Hepatic stellate cell (primary cell): ENCODE measurements at places on chromosomes 13 and 19.

DNA sequence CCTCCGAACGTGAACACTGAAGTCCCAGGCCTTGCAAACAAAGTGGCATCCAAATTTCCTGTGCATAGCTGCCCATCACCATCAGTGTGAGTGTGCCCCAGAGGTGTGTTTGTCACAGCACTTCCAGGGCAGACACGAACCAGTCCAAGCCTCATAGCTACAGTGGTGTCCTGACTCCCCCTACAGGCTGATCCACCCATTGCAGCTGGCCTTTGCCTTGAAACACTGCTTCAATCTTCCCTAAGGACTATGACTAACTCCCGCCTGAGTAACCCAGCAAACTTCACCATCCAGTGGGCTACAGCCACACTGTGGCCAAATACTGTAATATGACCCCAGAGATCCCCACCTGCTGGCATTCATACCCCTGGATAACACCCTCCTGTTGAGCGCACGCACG lies 3.9 kb downstream of the ZNF266 start:
- DNase-seq, result peak; percentile 29

DNA sequence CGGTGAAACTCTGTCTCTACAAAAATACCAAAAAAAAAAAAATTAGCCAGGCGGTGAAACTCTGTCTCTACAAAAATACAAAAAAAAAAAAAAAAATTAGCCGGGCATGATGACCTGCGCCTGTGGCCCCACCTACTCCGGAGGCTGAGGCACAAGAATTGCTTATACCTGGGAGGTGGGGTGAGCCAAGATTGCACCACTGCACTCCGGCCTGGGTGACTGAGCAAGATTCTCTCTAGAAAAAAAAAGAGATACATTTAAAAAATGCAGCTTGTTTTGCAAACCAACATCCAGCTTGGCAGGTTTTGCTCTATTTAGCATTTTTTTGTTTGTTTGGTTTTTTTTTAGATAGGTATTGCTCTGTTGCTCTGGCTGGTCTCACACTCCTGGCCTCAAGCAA lies 6.7 kb upstream of the PGPEP1 start:
- no peak for DNase-seq

- no peak for DNase-seq
Observed at GRCh38 chr19:19209372-19209771, 2.4 kb upstream of the NCAN start.

- DNase-seq, result no peak
Observed at GRCh38 chr13:24040835-24041234, 119.7 kb upstream of the SPATA13 start.

DNA sequence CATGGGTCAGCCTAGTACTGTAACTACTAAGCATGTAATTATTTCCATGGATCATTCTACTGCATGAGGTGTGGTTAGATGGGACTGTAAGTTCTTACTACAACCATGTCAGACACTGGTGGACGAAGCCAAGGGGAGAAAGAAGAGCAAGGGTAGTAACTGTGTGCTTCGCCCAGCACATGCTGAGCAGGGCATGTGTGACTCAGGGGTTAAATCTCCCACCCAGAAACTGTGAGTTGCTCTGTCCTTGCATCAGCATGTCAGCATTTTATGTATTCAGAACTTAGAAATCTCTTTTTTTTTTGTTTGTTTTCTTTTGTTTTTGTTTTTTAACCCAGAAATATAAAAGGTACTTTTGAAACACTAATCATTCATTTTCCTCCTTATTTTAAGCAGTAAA lies 436.6 kb upstream of the KLF12 start:
- DNase-seq, result no peak

- DNase-seq, result no peak
Observed at GRCh38 chr19:28971513-28971912, 241.4 kb downstream of the UQCRFS1 start.

- DNase-seq, result peak; percentile 73
Observed at GRCh38 chr13:93227878-93228642, 1.5 kb downstream of the GPC6 start.

GRCh38 chr13:45055902-45056648 lies 64.2 kb upstream of the GTF2F2 start:
- DNase-seq, result no peak

- no peak for DNase-seq
Observed at GRCh38 chr13:84303035-84303434, 420.8 kb upstream of the SLITRK1 start.

GRCh38 chr19:13063461-13064091 lies 39.1 kb downstream of the LYL1 start:
- DNase-seq, result no peak

GRCh38 chr13:95121516-95121915 lies 179.7 kb downstream of the ABCC4 start:
- DNase-seq, result no peak

GRCh38 chr19:15976836-15977689 lies 28.3 kb downstream of the OR10H4 start:
- no peak for DNase-seq

GRCh38 chr13:104750377-104750776 lies 1684.2 kb upstream of the SLC10A2 start:
- no peak for DNase-seq

GRCh38 chr13:90594681-90595080 lies 752.8 kb upstream of the MIR17HG start:
- DNase-seq, result no peak

DNA sequence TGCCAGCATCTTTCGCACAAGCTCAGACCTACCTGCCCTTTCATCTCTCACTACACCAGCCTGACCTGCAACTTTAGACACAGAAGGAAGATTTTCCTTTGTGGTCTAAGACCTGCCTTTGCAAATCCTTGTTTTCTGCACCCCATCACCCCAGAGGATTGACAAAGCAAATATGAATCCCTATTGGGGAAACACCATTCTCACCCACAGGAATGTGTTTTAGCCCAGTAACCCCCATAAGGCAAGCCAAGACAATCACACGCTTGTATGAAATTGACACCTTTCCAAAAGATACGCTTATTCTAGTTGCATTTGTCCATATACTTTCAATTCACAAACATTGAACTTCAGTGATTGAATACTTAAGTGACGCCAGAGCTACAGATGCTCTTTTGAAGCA lies 55.7 kb downstream of the SPATA13 start:
- no peak for DNase-seq

DNA sequence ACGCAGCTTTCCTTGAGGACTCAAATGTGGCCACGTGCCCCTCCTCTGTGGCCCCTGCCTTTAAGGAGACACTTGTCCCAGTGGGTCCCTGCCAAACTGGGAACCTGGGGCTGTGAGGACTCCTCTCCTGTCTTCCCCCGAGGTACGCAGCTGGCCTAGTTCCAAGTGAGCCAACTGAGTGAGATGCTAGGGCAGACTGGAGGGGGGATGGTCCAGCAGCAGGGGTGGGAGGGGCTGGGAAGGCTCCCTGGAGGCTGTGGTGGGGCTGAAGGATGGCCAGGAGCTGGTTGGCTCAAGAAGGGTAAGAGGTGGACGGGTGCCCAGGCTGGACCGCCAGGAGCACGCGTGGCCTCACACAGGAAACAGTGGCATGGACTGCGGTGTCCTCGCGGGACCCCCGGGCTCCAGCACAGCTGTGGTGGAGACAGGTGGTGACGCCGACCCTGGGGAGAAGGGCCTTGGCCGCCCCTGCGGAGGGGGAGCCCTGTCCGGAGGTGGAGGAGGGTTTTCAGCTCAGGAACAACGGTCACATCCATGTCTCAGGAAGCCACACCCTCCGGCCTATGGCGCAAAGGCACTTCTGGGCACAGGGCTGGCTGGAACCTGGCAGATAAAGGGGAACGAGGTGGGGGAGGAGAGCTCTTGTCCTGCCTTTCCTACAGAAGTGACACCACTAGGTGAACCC lies 45.8 kb downstream of the MLLT1 start:
- DNase-seq, result no peak

DNA sequence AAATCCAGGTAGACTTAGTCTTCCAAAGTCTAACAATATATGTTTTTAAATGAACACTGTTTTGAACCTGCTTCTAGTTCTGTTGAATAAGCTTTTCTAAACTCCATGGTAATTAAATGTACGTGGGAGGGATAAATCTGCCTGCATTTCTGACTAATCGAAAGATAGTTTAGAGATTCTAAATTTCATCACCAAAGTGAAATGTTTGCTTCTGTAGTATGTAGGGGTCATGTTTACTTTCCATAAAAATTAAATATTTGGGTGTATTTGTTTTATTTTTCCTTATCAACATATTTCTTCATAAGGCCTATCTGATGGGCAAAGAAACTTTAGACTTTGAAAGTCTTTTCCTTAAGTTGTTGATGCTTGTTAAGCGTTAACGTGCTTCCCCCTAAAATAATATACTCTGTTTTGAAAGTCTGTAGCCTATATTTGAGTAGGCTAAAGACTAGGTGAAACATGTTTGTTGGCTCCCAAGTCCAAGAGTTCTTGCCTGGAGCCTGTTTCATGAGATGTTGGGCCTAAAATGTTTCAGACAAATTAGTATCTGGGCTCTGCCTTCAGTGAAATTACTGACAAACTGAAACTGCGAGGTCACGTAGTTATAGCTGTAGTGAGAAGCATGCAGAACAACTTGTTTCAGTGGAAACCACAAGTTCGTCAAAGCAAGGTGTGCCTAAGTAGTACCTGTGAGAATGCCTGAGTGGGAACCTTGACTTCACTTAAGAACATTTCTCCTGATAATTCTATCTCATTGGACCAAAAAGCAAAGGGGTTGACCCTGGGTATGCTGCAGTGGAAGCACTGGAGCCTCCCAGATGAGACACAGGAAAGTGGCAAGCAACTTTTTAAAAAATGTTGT lies 126.2 kb downstream of the LMO7 start:
- DNase-seq, result no peak

- no peak for DNase-seq
Observed at GRCh38 chr19:35860436-35860817, 3.7 kb downstream of the KIRREL2 start.

DNA sequence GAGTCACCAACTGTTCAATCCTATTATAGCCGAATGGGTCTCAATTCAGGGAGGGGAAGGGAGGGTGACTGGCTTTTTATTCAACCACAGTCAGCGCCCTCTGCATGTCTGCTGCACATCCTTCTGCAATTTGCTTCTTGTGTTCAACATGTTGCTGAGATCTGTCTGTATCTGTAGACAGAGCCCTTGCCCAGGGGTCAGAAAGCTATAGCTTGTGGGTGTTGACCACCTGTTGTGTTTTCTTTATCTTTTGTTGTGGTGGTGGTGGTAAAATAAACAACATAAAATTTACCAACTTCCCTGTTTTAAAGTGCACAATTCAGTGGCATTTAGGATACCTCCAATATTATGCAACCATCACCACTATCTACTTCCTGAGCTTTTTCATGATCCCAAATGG lies 12.2 kb downstream of the PPP1R12C start:
- DNase-seq, result no peak

DNA sequence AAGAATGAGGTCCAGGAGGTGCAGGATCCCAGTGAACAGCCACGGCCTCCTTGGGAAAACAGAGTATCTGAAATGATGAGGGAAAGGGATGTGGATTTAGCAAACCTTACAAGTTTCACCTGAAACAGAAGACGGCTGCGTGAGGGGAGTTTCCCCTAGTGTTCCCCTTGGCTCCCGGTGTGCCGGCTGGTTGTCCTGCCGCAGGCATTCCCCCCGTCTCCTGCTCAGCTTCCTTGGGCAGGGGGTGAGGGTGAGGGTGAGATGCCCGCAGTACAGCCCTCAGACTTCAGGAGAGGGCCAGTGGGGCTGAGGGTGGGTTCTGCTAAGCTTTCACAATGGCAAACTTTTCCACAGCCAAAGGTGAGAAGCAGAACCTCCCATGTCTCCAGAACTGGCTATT lies 201.1 kb upstream of the SOX1 start:
- no peak for DNase-seq
